ENCODE measurements at places on chromosomes 7 and 10.
A peak's percentile ranks its signal among the peaks of the same experiment; 100 is the strongest.

- no peak for DNase-seq
Observed at GRCh38 chr10:61905837-61906561, 4.5 kb downstream of the ARID5B start.

- DNase-seq, result peak; percentile 82
Observed at GRCh38 chr10:78774999-78775711, 293.6 kb upstream of the ZMIZ1 start.

GRCh38 chr10:33335801-33336581, 1.5 kb upstream of the NRP1 start:
- peak; percentile 63 for DNase-seq

DNA sequence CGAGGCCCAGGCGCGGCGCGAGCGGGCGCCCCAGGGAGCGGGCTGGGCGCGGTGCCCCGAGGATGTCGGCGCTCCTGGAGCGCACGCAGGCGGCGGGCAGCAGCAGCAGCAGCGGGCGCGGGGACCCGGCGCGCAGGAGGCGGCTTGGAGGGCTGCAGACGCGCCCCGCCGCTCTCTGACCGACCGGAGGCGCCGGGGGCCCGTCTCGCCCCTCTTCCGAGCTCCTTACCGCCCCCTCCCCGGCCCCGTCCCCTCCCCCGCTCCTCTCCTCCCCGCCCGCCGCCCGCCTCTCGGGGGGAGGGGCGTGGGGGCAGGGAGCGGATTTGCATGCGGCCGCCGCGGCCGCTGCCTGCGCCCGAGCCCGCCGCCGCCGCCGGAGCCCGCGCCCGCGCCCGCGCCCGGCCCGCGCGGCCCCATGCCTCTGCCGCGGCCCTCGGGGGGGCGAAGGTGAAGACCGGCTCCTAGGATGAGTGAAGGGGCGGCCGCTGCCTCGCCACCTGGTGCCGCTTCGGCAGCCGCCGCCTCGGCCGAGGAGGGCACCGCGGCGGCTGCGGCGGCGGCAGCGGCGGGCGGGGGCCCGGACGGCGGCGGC, at the start of gene NRG3:
Gene NRG3 (plus strand): TSS at position 320 of the 592 bp plus-strand sequence.
- DNase-seq, result no peak

GRCh38 chr7:45986355-45987298, 65.6 kb upstream of the IGFBP3 start:
- no peak for DNase-seq

- DNase-seq, result peak; percentile 55
Observed at GRCh38 chr10:71840177-71840957, 10.7 kb downstream of the PSAP start.

GRCh38 chr7:142300689-142301088, 42.8 kb upstream of the PRSS58 start:
- DNase-seq, result no peak
